ENCODE measurements at places on chromosomes 12 and 14.

GRCh38 chr12:73906757-73907156 is 630.9 kb upstream of the ATXN7L3B start:
- no peak for DNase-seq

- DNase-seq: no peak
Observed at GRCh38 chr12:16880864-16881285, 274.9 kb upstream of the LMO3 start.

DNA sequence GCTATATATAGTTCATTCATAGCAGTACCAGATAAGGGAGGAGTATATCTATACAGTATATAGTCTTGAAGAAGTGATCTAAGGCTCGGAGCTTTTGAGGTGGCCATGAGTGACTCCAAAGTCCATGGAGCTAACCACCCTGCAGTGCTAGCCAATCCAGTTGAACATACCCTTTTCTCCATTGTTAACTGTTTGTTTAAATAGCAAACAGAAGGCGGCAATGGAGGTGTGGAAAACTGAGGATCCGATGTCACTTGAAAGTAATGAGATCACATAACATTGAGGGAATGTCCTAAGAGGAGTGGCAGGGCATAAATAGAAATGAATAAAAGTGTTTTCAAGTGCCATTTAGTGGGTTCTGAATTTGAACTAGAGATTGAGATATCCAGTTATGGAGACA is 12.4 kb upstream of the SNAPC1 start:
- DNase-seq: no peak

DNA sequence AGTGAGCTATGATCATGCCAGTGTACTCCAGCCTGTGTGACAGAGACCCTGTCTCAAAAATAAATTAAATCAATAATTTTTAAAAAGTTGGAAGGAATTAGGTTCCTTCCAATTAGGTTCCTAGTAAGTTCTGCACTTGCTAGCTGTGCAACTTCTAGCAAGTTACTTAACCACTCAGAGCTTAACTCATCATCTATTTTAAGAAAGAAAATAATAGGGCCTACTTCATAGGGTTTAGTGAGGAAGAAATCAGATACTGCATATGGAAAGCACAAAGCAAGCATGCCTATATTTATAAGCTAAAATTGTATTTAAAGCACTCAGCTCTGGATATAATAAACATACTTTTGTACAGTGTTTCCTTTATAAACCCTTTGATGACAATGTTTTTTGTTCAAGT is 10.7 kb downstream of the FOXN3 start:
- no peak for DNase-seq
